ENCODE measurements at places on chromosomes 2 and 18.

GRCh38 chr18:35938562-35938961, 33.9 kb upstream of the RMP24 start:
- no peaks in the 10 kb centered on the region for H3K36me3 ChIP-seq
- peaks cover 11% of the 10 kb centered on the region for H3K27me3 ChIP-seq
- DNase-seq, result no peak
- no peak overlapping the region for H3K27ac ChIP-seq

- DNase-seq, result no peak
- H3K4me3 ChIP-seq, result no peak overlapping the region
- H3K27ac ChIP-seq, result no peak overlapping the region
- peaks cover 48% of the 10 kb centered on the region for H3K27me3 ChIP-seq
- no peaks in the 10 kb centered on the region for H3K36me3 ChIP-seq
These were observed 163.1 kb downstream of the TTC32 start for GRCh38 chr2:19738707-19739106.

GRCh38 chr2:38492042-38492615, 110.6 kb downstream of the HNRNPLL start:
- no peak overlapping the region for H3K27ac ChIP-seq
- H3K4me1 ChIP-seq, result no peaks in the 10 kb centered on the region
- no peak overlapping the region for H3K4me3 ChIP-seq

GRCh38 chr18:76099931-76100457, 395.0 kb downstream of the ZNF516 start:
- no peaks in the 10 kb centered on the region for H3K36me3 ChIP-seq
- no peak overlapping the region for H3K27ac ChIP-seq
- DNase-seq, result no peak
- no peaks in the 10 kb centered on the region for H3K27me3 ChIP-seq

- H3K27ac ChIP-seq, result no peak overlapping the region
- H3K27me3 ChIP-seq, result no peaks in the 10 kb centered on the region
- H3K4me3 ChIP-seq, result no peak overlapping the region
These were observed 248.3 kb downstream of the EN1 start for GRCh38 chr2:118599141-118599540.

GRCh38 chr2:17363846-17364245, 154.4 kb downstream of the RAD51AP2 start:
- H3K36me3 ChIP-seq, result no peaks in the 10 kb centered on the region
- no peak overlapping the region for H3K27ac ChIP-seq
- H3K4me3 ChIP-seq, result no peak overlapping the region
- no peaks in the 10 kb centered on the region for H3K4me1 ChIP-seq

DNA sequence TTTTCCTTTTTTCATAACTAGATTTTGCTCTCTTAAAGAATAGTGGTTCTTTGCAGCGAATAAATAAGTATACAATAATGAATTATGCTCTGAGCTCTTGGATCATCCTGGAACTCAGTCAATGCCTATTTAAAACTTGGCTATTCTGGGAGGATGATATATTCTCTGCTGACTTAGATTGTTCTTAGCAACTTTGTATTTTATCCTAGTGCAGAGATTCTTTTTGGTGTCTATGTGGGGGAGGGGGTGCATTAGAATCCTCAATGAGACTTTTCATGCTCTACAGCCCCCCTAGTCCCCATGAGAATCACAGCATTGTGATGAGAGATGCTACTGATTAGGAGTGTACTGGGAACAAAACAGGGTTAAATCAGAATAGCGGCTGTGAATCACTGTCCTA, 8.8 kb upstream of the FAM98A start:
- H3K4me1 ChIP-seq, result no peaks in the 10 kb centered on the region
- no peak overlapping the region for H3K27ac ChIP-seq
- DNase-seq, result no peak
- no peaks in the 10 kb centered on the region for H3K27me3 ChIP-seq
- H3K36me3 ChIP-seq, result no peaks in the 10 kb centered on the region

DNA sequence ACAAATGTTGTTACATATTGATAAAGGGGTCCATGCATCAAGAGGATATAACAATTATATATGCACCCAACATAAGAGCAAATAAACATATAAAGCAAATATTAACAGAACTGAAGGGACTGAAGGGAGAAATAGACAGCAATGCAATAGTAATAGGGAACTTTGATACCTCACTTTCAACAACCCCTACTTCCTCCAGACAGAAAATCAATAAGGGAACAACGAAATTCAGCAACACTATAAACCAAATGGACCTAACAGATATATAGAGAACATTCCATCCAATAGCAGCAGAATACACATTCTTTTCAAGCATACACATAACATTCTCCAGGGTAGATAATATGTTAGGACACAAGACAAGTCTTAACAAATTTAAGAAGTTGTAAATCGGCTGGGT, 71.7 kb downstream of the L3MBTL4 start:
- no peak overlapping the region for H3K4me3 ChIP-seq
- no peaks in the 10 kb centered on the region for H3K36me3 ChIP-seq
- no peak for DNase-seq
- H3K27ac ChIP-seq, result no peak overlapping the region

DNA sequence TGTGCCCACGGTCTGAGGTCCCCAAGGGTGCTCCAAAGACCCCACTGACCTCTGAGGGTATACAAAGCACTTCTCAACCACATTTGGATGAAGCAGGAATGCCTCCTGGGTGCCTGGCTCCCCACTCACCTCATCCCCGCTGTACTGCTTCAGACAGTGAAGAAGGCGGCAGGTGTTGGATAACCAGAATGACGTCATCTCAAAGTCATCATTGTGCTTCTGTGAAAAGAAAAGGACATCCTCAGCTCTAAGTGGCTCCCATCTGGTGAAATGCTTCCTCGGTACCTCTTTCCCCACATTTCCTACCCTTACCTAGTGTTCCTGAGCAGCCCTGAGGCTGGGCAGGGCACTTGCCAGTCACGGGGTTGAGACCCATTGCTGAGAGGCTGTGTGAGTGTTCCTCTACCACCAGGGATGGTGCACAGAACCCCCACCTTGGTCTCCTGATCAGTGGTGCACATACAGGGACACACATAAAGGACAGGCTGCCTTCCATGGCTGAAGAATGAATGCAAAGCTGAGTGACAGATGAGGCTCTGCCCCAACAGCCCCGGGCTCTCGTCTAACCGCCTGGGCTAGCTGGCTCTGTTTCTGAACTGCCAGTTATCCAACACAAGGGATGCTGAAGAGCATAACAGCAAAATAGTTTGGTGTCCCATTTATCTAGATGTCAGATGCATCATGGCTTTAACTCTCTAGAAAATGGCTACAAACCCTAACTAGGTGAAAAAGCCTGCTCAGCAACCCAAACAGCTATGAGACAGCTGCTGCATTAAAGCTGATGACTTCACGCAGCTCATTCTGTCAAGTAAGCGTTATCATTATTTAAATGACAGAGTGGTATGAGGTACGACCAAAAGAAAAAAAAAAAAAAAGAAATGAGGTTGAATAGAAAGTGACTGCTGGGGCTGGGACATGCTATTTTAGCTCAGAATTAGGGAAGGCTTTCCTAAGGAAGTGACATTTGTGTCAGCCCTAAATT, 28.2 kb upstream of the ACAA2 start:
- no peak for DNase-seq
- no peaks in the 10 kb centered on the region for H3K36me3 ChIP-seq
- no peak overlapping the region for H3K27ac ChIP-seq
- no peak overlapping the region for H3K4me3 ChIP-seq

Measured in central memory CD8-positive, alpha-beta T cell (primary cell).